ENCODE measurements at places on chromosomes 4 and X.
A peak's percentile ranks its signal among the peaks of the same experiment; 100 is the strongest.

DNA sequence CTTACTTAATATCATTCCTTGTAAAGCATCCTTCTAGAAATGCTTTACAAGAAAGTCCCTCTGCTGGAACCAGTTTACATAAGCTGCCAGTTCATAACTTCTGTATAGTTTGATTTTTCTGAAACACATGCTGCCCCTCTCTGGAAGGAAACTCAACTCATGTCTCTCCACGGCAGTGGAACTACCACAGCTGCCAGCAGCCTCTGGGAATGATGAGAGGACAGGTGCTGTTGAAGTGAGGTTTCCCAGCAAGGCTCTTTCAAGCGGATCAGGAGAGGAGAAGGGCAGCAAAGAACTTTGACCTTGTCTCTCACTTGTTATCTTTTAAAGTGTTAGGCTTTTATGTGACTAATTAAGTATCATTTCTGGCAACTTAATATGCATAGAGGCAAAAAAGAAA lies 7.3 kb downstream of the GRPR start:
- no peak for DNase-seq

DNA sequence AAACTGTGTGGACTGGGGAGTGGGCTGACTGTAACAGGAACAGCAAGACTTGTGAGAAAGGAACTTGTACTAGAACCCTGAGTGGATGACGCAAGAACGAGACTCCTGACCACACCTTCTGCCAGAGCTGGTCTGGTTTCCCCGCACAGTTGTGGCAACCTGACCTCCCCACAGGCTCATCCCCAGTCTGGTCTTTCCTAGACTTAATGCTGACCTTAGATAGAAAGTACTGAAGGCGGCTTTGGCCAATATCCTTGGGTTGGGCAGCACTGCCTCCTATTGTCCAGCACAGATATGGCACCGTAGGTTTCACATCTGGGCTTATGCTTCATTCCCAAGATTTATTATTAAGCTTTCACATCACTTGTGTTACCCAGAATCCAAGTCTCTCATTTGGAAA lies 137.8 kb upstream of the FRG1 start:
- DNase-seq: no peak

GRCh38 chr4:140176735-140177134 lies 22.8 kb upstream of the MAML3 start:
- DNase-seq: no peak

DNA sequence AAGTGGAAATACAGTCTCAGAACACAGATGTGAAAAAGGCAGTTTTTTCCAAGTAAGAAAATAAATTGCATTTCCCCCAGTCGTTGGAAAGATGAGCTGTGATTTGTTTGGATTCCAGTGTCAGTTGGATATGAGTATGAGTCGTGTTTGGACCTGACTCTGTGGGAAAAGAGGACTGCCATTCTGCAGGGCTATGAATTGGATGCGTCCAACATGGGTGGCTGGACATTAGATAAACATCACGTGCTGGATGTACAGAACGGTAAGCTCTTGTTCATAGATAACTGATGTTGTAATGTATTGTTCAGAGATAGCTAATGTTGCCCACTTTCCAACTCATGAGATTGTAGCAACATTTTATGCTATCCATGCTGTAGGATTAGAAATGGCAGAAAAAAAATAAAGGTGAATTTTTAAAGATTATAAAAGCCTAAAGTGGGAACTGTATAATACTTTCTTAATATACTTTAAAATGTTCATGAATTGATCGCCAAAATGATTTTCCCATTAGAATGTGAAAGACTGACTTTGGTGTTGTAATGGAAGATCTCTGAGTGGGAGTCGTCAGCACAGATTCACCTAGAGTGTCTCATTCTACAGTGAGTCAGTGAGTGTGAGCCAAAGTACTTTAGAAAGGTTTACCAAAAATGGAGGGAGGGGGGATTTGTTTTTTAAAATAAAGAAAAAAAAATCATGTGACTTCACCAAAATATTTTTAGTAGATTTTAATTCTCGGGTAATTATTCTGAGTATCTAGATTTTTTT lies 178.7 kb downstream of the DCTD start:
- DNase-seq: no peak

GRCh38 chr4:93749292-93749761 lies 79.2 kb upstream of the ATOH1 start:
- DNase-seq: no peak

- no peak for DNase-seq
Measured at GRCh38 chrX:125627676-125628075, 308.0 kb downstream of the TEX13C start.

DNA sequence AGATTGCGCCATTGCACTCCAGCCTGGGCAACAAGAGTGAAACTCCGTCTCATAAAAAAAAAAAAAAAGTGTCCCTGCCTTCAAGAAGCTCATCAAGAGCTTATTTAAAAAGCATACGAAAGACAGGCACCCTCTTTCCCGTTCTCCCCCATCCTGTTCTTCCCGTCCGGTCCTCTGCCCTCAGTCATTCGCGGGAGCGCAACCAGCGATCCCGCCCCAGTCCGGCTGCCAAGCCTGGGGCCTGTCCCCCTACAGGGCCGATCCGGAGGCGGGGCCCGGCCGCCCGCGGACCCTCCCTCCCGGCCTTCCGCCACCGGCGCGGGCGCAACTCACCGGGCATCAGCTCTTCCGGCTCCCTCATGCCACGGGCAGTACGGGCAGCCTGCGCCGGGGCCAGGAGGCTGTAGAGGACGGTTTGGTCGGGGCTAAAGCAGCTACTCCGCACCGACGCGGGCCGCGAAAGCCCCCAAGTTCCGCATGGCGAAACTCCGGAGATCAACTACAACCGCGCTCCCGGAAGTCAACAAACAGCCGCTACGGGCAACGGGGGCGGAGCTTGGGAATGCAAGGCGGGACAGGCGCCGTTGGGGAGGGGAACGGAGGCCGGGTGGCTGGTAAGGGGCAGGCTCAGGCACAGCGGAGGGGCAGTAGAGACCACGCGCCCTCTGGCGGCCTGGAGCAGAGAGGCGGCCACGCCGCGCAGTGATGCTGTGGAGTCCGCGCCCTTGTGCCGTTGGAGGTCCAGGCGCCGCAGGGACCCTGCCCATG lies at the start of gene RPGR:
TSS of gene RPGR (minus strand) at position 503 of the 768 bp plus-strand sequence. CDS start at position 361, 142 bp downstream.
- peak; percentile 39 for DNase-seq

GRCh38 chr4:156252358-156252921 lies 298.8 kb upstream of the CTSO start:
- DNase-seq: no peak

DNA sequence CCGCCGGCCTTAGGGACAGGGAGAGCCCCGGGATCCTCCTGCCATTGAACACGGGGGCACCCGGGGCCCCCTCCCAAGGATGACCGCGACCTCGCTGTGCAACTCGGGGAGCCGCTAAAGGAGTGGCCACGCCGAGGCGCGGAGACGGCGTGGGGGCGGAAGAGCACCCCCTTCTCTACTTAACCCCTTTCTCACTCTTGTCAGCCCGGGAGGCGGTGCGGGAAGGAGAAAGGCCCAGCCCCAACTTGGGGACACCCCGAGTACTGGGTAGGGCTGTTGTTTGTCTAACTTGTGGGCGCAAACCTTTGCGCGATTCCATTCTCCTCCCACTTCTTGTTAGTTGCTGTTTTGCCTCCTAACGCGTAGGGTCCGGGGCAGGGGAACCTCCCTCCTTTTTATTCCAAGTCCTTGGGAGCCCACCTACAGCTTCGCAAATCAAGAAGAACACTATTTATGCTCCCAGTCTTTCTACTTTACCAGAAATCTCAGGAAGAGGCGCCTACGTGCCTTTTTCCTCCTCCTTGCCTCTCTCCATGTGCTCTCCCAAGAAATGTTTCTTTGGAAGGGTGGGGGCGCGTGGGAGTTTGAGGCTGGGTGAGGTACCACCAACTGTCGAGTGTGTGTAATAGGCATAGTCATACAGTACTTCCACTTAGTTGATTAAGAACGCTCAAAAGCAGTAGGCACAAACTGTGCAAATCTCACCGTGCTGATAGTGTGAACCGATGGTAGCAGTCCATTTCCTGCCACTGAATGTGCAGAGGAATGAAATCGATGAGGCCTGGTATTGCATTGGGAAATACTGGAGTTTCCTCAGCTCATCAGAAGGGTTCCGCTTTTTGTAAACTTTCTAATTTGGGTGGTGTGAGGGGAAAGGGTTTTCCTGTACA lies 813 bp downstream of the DIAPH2 start:
- DNase-seq: no peak

GRCh38 chr4:82951196-82951595 lies 50.7 kb downstream of the THAP9 start:
- no peak for DNase-seq

DNA sequence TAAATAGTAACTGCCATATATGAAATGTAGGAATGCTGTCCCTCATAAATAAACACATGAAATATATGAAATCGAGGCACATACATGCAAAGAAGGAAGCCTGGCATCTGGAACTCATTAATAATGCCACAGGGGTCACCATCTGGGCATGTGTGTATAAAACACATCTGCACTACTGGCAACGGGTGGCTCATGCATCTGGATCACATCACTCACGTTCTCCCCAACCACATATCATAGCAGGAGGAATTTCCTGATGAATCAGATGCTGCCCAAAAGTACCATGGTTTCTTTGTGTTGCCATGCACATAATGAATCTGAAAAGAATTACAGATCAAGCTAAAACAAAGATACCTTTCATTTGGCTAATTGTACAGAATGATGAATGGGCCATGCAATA lies 28.6 kb downstream of the RNF175 start:
- peak; percentile 96 for DNase-seq

DNA sequence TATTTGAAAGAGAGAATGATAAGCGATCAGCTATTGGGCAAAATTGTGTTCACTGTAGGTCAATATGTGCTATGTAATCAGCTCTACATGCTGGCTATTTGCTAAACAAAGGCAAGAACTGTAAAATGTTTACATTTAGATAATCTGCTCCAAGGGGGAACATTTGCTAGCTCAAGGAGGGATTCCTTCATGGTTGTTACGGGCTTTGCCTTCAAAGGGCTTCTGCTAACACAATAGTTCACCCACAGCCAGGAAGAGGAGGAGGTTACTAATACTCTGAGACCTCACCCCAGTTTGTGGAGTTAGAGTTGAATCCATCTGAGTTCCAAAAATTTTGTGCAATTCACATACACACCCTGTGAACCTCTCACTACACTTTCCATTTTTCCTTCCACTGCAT lies 107.6 kb upstream of the BMP3 start:
- no peak for DNase-seq

GRCh38 chr4:102328045-102328444 lies 17.2 kb downstream of the SLC39A8 start:
- no peak for DNase-seq

DNA sequence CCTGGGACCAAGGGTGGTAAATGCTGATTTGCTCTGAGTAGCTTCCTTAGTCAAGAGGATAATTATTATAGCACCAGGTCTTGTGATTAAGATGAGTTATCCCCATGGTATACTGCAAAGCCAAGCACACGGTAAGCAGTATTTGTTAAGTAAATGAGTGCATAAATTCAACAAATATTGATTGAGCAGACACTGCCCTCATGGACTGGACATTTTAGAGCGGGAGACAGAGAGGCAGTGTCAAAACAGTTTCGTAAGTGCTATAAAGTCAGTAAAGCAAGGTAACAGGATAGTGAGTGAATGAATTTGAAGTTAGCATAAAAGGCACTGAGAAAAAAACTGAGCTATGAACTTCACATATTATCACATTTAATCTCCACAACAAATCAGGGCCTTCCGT lies 13.9 kb downstream of the PHF8 start:
- no peak for DNase-seq

DNA sequence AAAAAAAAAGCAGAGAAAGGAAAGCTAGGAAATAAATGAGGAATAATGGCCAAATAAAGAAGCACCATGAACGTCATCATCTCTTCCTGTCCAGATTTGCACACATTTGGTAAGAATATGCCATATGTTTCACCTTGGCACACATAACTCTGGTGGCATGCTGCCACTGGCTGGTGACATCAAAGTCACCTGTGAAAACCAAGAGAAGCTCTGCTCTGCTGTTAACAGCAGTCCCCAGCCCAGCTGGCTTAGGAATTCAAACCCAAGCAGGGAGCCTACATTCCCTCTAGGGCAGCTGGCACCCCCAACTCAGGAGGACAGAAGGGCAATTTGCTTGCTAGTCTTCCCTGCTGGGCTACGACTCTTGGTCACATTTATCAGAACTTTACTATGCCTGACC lies 77.6 kb downstream of the RASL11B start:
- no peak for DNase-seq

- DNase-seq: no peak
Measured at GRCh38 chrX:131801066-131801465, 222.0 kb upstream of the STK26 start.

DNA sequence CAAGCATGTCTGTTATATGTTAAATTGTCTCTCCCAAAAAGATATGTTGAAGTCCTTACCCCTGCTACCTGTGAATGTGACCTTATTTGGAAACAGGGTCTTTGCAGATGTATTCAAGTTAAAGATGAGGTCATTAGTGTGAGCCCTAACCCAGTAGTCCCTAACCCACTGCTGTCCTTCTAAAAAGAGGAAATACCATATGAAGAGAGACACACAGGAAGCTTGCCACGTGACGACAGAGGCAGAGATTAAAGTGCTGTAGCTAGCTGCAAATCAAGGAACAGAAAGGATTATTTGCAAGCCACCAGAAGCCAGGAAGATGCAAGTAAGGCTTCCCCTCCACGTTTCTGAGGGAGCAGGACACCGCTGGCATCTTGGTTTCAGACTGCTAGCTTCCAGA lies 150.1 kb downstream of the HNRNPD start:
- DNase-seq: no peak

DNA sequence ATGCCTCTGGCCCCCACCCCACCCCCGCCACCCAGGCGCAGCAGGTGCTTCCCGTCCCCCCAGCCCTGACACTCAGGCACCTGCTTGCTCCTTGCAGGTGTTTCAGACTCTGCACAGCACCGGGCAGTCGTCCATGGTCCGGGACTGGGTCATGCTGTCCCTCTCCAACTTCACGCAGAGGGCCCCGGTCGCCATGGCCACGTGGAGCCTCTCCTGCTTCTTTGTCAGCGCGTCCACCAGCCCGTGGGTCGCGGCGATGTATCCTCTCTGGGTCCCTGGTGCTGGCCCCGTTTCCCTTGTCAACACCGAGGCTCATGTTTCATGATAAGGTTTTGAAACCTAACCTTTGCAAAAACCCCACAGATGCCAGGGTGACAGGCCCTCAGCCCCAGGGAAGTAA lies 10.2 kb upstream of the MSANTD1 start:
- DNase-seq: no peak

GRCh38 chrX:44898411-44899221 lies 25.6 kb downstream of the KDM6A start:
- DNase-seq: no peak

GRCh38 chr4:25813448-25814106 lies 49.2 kb downstream of the SEL1L3 start:
- no peak for DNase-seq

GRCh38 chr4:7668271-7668670 lies 233.5 kb upstream of the PSAPL1 start:
- DNase-seq: no peak

- DNase-seq: no peak
Measured at GRCh38 chr4:147596981-147597380, 20.2 kb upstream of the TMEM184C start.

DNA sequence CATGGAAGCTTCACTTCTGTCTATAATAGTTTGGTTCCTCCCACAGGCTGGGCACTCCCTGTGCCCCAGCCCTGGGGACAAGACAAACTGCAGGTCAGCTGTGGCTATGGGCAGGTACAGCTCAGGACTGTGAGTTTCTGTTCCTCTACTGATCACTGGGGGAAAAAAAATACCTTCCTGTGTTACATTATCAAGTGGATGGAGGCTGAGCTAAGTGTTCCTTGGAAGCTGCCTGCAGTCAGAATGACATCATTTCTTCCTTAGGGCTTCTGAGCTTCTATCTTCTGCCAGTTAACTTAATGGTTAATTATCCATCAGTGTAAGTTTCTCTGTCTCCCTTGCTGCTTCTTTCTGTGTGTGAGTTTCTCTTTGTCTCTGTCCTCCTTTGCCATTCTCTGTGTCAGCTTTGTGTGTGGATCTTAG lies 4.6 kb downstream of the RAB33A start:
- DNase-seq: no peak
